Stimulated activated CD8-positive, alpha-beta memory T cell treated with anti-CD3 and anti-CD28 coated beads, Interleukin-4, amount 100 ng/mL, for 4 hours (primary cell): ENCODE measurements at places on chromosomes 16 and 17.

DNA sequence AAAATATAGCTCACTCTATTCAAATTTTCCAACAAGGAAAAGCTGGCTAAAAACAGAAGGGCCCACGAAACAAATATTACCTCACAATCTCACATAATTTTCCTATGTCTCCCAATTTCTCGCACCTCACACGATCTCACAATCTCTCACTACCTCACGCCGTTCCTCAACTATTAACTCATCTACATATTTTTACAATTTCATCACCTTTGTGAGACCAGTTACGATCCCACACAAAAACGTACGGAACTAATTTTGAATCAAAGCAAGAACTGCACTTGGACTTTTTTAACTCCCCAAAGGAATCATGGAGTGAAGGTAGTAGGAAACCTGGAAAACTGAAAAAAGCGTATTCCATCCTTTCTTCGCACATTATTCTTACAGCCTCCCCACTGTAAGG is 1.1 kb downstream of the CBX1 start:
- DNase-seq: no peak

DNA sequence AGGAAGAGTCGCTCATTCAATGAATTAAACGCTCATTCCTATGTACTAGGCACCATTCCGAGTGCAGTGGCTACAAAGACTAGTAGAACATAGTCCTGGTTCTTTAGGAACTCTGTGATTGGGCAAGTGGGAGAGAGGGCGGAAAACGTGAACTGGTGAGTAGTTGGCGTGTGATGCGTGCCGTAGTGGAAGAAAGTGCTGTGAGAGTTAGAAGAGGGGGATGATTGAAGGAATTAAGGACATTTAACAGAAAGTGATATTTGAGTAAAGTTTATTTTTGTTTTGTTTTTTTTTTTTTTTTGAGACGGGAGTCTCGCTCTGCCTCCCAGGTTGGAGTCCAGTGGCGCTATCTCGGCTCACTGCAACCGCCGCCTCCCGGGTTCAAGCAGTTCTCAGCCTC is 7.9 kb upstream of the SLFN14 start:
- no peak for DNase-seq

DNA sequence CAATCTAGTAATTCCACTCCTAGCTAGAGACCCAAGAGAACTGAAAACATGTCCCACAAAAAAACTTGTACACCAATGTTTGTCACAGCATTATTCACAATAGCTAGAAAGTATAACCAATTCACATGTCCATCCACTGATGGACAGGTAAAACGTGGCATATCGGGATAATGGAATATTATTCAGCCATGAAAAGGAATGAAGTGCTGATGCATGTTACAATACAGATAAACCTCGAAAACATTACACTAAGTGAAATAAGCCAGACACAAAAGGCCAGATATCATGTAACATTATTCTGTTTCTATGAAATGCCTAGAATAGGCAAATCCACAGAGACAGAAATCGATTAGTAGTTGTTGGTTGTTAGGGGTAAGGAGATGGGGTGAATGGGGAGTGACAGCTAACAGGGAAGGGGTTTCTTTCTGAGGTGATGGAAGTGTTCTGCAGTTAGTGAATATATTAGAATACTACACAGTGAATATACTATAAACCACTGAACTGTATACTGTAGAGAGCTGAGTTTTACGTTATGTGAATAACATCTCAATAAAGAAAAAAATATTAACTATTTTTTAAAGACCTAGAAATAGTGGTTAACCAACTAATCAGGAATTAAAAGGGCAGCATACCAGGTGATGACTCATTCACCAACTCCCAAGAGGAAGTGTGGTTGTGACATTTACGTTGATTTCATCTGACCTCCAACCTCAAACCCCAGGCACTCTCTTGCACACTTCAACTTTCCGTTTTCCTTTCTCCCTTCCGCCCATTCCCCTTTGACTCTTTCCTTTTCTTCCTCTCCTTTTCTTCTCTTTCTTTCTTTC is 48.6 kb downstream of the GAS7 start:
- no peak for DNase-seq

GRCh38 chr16:2855536-2855935 is 2.4 kb downstream of the PRSS22 start:
- no peak for DNase-seq

DNA sequence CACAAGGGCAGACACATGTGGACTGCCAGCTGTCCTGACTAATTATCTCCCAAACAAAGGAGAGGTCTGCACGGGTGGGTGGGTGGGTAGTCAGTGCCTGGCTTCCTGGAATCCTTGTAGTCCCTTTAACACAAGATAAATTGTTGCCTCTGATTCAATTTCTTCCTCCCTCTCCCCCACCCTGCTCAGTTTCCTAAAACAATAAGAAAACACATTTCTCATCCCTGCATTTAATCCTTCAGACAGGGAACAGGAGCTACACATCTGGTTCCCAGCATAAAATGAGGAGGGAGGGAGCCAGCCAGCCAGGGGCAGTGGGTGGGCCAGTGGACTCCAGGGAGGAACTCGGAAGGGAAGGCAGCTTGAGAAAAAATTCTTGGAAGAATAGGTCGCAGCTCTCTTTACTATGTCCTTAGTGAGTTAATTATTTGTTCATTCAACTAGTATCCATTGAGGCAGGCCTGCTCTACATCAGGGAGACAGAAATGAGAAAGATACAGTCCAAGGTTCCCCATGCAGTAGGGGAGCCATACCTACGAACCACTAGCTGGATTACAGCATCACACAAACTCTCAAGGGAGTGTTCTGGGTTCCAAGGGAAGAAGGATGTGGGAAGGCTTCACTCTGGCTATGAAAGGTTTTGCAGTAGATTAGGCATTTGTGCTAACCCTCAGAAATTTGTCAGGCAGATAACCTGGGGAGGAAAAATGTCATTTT is 58.3 kb downstream of the CCT6B start:
- DNase-seq: no peak

GRCh38 chr17:61970030-61970429 is 42.2 kb upstream of the INTS2 start:
- no peak for DNase-seq

- DNase-seq: no peak
Observed at GRCh38 chr16:66161269-66161668, 205.2 kb upstream of the CDH5 start.

- no peak for DNase-seq
Observed at GRCh38 chr16:12511708-12512107, 292.0 kb downstream of the CPPED1 start.

DNA sequence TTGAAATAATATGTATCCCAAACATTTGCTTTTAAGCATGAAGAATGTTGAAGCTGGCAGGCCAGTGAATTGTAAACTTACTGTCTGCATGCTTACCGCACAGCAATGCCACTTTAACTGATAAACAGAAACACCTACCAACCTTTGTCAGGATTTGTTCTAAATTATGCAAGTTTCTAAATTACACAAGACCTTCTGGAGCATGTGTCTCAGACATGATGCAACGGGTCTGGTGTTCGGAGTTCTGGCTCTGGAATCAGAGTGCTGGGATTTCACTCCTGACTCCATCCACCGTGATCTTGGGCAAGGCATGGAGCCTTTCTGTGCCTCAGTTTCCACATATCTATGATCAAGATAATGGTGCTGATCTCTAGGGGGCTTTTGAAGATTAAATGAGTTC is 111.2 kb downstream of the CCT6B start:
- DNase-seq: no peak

GRCh38 chr17:72144101-72144500 is 23.3 kb downstream of the SOX9 start:
- no peak for DNase-seq
